ENCODE measurements at places on chromosomes 2 and 18.
A peak's percentile ranks its signal among the peaks of the same experiment; 100 is the strongest.

GRCh38 chr2:37944268-37944667, 19.2 kb downstream of the RMDN2 start:
- no peak for DNase-seq

- no peak for DNase-seq
These were observed 9.7 kb downstream of the LMAN2L start for GRCh38 chr2:96730212-96730611.

DNA sequence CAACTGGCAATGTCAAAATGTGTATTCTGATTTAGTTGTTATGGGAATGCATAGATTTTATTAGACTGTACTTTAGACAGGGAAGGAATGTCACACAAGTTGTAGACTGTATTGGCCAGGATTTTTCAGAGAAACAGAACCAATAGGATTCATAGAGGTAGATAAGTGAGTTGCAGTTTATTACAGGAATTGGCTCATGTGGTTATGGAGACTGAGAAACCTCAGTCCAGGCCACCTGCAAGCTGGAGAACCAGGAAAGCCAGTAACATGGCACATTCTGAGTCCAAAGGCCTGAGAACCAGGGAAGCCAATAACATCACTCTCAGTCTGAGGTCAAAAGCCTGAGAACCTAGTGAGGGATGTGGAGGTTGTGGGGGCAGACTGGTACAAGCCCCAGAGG, 1.8 kb upstream of the GALNT5 start:
- DNase-seq = no peak

GRCh38 chr2:196233805-196234475, 62.6 kb upstream of the STK17B start:
- DNase-seq = no peak

GRCh38 chr2:186599186-186599778, 9.4 kb downstream of the ITGAV start:
- no peak for DNase-seq

- DNase-seq = no peak
These were observed 11.7 kb downstream of the PHOSPHO2 start for GRCh38 chr2:169705927-169706326.

DNA sequence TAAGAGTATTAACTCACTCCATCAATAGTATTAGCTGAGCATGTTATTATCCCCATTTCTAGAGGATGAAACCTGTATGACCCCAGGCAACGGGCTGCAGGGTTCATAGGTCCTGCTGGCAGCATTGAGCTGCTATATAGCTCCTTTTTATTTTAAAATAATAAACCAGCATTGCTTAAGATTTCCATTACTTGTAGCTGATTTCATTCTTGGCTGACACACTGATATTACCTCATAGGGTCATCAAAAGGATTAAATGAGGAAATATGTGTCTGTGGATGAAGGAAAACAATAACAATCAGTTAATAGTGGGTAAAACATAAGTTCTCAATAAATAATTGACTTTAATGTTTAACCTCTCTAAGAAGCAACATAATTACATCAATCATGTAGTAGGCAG, 48.3 kb upstream of the NRP2 start:
- no peak for DNase-seq

GRCh38 chr2:241122376-241123002, 20.4 kb upstream of the MTERF4 start:
- DNase-seq = no peak

DNA sequence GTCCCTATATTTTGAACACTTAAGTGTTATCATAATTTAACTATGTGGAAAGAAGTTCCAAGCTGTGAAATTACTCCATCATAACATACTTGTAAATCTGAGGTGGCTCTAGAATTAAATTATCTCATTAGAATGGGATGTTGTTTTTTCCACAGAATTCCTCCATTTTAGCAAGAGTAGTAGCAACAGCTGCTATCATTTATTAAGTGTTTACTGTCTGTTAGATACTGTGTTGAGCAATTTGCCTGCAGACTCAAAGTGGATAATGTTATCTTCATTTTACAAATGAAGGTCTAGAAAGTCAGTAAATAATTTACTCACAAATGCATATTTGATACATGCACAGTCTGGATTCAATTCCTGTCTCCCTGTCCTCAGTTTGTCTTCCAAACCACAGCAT, 504.8 kb upstream of the NRP2 start:
- no peak for DNase-seq

GRCh38 chr2:105919191-105919811, 174.6 kb downstream of the NCK2 start:
- no peak for DNase-seq

DNA sequence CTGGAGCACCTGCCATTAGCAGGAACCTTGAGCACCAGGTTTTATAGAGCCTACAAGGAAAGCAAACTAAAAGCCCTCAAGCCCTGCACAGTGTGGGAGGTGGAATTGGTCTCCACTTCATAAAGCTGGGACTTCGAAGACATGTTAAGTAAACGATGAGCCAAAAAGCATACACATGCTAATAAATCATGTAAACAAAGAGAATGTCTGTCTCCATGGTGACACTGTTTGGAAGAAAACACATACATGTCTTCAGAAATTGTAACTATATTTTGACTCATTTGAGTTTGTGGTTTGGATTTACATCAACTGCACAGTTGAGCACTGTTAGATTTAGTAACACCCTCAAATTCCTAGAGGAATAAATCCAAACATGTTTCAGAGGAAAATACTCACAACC, 978.5 kb upstream of the LRRTM1 start:
- DNase-seq = no peak

DNA sequence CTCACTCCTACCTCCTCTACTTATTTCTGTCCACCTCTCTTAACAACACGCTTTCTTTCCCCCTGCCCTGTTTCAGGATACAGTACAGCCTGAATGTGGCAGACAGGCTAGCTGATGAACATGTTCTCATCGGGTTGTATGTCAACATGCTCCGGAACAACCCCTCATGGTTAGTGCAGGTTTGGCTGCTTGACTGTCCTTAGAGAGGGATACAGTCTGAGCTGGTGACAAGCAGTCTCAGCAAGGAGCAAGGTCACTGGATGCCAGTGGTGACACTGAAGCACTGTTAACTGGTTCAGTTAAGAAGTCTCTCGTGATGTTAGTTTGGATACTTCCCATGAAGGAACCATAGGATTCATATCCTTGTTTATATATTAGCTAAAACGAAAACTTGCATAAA, 128.6 kb downstream of the DTNA start:
- no peak for DNase-seq

GRCh38 chr18:72375618-72376017, 168.5 kb downstream of the CBLN2 start:
- no peak for DNase-seq

GRCh38 chr2:228507870-228508269, 326.4 kb upstream of the SPHKAP start:
- DNase-seq = no peak

GRCh38 chr2:154142480-154142879, 270.8 kb downstream of the GALNT13 start:
- no peak for DNase-seq

GRCh38 chr2:70921839-70922234, 13.9 kb upstream of the ATP6V1B1 start:
- DNase-seq = no peak

DNA sequence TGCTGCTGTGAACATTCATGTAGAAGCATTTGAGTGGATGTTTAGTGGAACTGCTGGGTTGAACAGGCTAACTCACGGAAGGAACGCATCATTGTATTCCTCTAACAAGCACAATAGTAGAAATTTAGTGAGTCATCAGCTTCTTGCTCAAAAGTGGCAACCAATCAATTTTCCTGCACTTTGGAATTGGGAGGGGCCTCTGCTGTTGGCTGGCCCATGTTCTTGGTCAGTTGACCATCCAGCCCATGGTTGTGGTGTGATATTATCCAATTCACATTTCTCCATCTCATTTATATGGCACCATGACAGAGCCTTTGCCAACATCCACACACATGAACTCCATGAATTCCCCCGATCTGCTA, 95.0 kb downstream of the TNFRSF11A start:
- DNase-seq = no peak

DNA sequence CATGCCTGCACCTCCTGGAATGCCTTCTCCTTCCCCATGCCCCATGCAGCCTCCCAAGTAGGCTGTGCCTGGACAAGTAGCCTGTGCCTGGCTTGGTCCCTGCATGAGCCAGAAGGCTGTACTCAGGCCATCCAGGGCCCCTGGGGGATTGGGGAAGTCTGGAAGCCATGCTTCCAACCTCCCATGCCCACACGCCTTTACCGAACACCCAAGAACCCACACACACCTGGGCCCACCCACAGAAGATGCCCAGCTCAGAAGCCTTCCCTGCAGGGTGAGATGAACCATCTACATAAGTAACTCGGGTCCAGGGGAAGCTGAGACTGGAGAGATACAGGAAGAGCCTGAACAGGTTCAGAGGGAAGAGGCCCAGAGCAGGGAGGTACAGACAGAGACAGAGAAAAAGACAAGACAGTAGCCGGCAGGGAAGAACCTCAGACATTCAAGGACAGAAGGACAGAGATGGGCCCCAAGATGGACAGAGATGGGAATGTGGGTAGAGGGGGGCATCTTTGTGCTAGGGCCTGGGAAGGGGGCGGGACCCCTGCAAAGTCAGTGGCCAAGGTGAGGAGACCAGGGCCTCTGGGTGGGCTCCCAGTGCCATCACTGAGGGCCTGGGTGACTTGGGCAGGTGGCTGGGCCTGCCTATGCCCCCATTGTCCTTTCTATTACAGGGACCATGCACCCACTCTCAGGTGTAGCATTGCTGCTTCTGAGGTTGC, 4.3 kb downstream of the BIN1 start:
- peak; percentile 45 for DNase-seq
